Umbilical cord (tissue), 2 donors: ENCODE measurements at places on chromosomes 6 and 20. TPM values are rescaled to one million over a fixed set of nuclear protein-coding genes. Genes with fewer than 3 reads are reported as not detected.
A peak's percentile ranks its signal among the peaks of the same experiment; 100 is the strongest.

- no peak for DNase-seq
Measured at GRCh38 chr6:24865161-24865560, 66.4 kb upstream of the ARMH2 start.

DNA sequence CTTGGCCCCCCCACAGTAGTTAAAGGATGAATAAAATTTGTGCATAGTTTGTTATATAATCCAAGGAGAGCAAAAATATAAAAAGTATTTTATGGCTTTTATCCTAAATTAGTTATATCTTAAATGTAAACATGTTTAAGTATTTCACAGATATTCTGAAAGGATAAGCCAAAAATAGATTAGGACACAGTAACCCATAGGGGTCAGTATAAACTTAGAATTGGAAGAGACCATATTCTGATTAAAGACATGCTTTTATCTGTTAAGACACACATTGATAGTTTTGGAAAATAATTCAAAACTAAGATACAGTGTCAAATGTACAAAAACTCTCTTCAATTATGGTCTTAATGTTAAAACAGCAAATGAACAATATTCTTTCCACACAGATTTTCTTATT is 4.5 kb upstream of the SERINC1 start:
- no peak for DNase-seq

DNA sequence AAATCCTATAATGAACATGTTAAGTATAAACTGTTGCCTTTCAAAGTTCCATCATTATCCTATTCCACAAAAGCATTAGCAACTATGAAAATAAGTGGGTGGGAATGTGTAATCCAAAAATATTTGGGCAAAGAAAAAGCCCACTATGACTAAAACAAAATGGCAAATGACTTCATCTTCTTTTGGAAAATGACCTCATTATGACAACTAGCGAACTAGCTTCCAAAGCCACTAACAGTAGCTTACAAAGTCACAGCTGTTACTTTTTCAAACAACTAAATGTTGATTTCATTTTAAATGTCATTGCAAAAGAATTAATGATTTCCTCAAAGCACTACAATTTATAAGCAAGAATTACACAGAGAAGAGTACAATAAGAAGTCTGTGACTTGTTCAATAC is 49.8 kb upstream of the RUNX2 start:
- DNase-seq: no peak

DNA sequence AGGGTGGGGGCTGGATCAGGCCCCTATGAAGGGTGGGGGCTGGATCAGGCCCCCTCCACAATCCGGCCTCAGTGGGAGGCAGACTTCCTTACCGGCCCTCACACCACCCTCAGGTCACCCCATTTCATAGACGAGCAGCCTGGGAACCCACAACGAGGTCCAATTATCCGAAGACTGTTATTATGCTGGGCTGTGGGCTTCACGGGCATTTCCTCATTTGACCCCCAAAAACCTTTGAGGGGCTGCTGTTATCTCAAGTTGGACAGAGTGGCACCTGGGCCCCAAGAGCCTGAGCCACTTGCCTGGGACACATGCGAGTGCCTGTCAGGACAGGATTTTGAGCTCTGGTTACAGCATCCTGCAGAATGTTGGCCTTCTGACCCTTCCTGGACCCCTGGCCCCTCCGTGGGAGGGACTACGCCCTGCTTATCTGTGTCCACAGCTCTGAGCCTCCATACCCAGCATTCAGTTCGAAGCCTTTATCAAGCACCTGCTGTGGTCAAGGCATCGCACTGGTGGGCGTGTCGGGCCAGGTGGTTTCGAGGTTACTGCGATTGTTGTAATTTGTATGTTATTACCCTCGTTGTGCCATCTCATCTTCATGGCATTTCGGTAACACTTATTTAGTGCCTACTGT is 34.5 kb upstream of the PCMTD2 start:
- DNase-seq: no peak

GRCh38 chr20:25221592-25222460 is 26.1 kb upstream of the PYGB start:
- no peak for DNase-seq

DNA sequence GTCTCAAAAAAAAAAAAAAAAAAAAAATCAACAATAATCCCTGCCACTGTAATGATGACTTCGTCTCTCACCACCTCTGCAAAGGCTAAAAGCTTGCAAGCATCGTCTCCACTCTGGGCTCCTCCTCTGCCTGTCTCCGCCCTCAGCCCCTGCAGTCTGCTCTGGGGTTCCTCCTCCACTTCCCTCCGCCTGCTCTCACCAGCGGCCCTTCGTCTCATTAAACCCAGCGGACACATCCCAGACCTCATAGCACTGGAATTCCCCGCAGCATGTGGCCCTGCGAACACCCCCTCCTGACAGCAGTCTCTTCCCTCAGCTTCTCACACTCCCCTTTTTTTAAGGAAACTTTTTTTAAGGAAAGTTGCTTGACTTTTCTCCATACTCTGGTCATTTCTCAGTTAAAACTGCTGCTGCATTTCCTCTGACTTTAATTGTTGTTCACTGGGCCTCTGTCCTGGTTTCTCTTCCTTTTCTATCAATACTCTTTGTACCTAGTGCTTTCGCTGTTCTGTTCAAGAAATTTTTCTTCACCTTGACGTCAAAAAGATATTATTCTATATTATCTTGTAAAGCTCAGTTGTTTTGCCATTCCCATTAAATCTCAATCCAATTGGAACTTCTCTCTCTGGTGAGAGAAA is 70.9 kb upstream of the PLEKHG1 start:
- DNase-seq: peak; percentile 94

GRCh38 chr6:29763491-29764289 is 40.5 kb downstream of the HLA-F start:
- peak; percentile 50 for DNase-seq

- no peak for DNase-seq
Measured at GRCh38 chr6:137843211-137843610, 23.8 kb upstream of the TNFAIP3 start.

GRCh38 chr6:161143663-161144430 is 130.0 kb downstream of the AGPAT4 start:
- DNase-seq: no peak

DNA sequence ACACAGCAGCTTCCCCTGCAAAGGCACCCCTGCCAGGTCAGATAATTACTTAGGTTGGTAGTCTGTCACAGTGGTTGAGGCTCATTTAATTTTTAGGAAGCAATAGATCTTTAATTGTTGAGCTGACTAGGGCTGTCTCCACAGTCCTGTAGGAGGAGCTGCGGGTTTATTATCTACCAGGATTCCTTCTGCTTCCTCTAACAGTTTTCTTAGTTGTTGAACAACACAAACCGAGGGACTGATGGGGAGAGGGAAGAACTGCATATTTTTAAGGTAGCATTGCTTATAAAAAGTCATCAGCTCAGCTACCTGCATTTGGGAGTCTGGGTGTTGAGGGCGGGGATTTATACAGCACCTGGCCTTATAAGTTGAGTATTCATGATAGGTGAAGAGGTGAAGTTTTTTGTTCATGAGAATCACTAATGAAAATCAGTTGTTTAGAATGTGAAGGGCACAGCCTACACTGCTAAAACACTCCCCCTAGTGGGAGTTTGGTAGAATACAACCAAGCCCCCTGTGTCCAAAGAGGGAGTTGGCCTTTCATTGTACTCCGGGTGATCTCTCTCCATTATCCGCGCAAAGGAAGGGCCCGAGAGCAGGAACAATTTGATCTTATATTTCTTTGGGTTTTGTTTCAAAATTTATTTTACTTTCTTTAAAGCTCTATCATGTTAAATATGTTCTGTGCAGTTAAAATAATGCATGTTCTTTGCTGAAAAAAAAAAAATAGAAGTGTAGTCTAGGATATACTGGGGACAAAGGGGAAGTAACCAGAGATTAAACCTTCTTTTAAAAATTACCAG is 69.6 kb downstream of the SSR1 start:
- DNase-seq: peak; percentile 65

DNA sequence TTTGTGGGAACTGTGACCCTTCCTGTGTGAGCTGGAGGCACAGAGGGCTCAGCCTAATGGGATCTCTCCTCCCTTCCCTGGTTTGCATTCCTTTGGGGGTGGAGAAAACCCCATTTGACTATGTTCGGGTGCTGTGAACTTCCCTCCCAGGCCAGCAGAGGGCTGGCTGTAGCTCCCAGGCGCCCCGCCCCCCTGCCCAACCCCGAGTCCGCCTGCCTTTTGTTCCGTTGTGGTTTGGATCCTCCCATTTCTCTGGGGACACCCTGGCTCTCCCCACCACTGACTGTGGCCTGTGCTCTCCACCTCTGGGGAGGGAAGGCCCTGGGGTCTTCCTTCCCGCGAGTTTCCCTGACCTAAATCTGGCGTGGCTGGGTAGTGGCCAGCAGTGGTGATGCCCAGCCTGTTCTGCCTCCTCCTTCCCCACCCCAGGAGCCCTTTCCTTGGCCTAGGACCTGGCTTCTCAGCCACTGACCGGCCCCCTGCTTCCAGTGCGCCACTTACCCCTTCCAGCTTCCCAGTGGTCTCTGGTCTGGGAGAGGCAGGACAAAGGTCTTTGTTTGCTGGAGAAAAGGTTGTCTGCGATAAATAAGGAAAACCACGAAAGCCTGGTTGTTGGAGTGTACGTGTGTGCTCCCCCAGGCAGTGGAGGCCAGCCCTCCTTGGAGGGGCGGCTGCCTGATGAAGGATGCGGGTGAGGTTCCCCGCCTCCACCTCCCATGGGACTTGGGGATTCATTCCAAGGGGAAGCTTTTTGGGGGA is 4.9 kb downstream of the VEGFA start:
- peak; percentile 80 for DNase-seq

DNA sequence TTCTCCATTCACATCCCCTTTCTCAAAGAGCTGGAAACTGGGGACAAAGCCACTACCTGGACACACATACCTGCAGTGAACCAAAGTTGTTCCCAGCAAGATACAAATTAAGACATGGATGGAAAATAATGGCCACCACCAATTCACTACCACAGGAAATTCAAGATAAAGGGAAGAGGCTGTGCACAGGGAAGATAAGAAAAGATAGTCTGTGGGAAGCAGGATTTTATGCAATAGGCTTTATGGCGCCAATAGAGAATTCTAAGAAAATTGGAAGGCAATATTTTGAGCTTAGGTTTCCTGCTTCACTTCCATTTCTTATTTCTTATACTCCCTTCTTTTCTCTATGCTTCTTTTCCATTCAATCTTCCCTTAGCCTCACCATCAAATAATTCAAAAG is 9.9 kb downstream of the GPX6 start:
- no peak for DNase-seq

GRCh38 chr6:149513915-149514314 is 29.1 kb upstream of the ZC3H12D start:
- no peak for DNase-seq

DNA sequence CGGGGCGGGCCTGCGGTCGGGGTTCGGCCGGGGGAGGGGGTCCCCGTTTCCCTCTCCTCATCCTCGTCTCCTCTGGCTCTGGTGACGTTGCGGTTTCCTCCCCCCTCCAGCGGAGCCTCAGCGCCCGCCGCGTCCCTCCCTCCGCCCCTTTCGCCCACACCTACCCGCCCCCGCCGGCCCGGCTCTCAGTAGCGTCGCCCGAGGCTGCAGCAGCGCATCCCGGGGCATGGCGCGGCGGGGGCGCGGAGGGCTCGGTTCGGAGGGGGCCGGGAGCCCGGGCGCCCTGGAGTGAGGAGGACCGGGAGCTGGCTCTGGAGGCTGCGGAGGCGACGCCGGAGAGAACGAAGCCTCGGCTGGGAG is at the start of gene DSE:
TSS of gene DSE (plus strand) at position 188 of the 360 bp plus-strand sequence. CDS start 28,304 bp downstream, outside the sequence.
- peak; percentile 93 for DNase-seq

- no peak for DNase-seq
Measured at GRCh38 chr6:33578588-33579011, 1.5 kb downstream of the BAK1 start.

DNA sequence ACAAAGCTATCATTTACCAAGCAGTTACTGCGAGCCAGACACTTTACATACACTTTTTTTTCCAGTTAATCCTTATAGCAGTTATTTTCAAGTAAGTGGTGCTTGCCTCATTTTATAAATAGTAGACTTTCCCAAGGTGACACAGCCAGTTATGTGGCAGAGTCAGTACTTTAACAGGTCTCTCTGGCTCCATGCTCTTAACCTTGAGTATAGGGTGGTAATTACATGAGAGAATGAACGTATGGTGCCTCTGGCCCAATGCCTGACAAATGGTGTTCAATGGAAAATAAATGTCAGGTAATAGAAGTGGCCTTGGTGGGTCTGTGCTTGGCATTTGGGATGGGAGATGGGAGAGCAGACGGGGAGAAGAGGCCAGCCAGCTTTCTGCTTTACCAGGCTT is 316.3 kb downstream of the SLC35F1 start:
- DNase-seq: no peak

GRCh38 chr6:127481111-127481510 is 21.9 kb upstream of the KIAA0408 start:
- DNase-seq: no peak

DNA sequence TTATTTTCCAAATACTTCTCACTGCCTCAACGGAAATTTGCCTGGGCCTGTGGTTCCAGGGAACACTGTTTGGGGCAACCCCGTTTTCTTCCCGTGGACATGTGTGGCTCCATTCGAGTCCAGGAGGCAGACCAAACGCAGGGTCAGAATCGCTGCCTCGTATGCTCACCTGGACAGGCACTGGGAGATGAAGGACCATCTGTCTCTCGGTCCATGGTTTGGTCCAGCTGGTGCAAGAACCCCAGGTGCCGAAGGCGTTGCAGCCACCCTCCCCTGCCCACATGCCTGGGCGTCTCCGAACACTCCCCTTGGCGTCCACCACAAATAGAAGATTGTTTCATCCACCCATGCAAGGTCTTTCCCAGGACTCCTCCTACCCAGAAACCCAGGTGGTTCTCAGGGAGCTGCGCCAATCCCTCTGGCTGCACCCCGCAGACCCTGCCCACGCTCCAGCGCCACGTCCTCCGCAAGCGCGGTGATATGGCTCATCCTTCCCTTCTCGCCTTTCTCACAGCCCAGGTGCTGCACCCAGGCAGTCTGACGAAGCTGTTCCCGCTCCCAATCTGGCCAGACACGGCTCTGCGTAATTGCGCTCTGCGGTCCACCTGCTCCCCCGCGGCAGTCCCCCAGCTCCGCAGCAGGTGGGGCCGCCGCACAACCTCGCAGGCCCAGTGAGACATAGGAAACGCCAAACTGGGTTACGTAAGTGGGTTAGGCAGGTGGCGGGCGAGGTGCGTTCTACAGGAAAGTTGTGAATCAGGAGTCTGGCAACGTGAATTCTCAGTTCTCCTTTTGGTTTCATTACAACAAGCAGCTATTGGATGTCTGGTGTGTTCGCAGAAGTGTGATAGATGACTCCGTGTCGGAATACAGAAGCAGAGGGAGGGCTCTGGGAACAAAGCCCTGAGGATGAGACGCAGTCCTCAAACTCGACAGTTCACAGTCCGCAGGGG is 146.2 kb upstream of the ECI2 start:
- DNase-seq: peak; percentile 56

Gene ADGRF1
- 4.6 TPM for total RNA-seq
